ENCODE measurements at places on chromosomes 7 and 10.

GRCh38 chr7:48179496-48180030 lies 8.3 kb downstream of the ABCA13 start:
- DNase-seq, result no peak

DNA sequence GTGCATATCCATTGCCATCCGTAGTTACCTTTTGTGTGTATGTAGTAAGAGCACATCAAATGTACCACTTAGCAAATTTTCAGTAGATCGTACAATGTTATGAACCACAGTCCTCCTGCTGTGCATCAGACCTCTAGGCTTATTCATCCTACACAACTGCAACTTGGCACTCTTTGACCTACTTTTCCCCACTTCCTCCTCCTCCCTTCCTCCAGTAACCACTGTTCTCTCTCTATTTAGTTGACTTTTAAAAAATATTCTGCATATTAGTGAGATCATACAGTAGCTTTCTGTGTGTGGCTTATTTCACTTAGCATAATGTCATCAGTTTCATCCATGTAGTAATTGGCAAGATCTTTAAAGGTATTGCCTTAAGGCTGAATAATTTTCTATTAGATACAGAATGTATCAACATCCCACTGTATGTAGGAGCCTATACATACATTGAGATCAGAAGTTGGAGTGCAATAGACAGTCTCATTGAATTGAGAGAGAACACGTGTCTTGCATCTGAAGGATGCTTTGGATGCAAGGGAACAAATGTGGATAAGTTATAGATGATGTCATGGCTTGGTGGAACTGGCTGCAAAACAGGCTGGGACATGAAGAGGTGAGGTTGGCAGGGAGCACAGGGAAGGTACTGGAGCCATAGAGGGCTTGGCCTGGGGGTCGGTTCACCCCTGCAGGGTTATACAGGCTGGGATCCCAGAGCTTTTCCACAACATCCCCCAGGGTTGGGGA lies 83.0 kb upstream of the FAM180A start:
- no peak for DNase-seq

DNA sequence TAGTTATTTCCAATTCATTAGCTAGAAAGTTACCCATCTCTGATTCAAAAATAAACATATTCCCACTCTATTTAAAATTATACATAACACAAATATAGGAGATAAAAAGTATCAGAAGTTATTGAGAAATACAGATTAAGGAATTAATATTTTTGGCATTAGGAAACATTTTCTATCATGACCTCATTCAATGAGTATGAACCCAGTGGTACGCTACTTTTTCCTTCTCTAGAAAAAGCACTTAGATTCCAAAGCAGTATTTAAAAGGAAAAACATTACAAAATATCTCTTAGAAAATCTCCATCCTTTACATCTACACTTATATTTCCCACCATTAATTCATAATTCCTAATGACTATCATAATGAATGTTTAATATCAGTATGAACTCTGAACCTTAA lies 240.6 kb upstream of the GNAI1 start:
- DNase-seq, result no peak

DNA sequence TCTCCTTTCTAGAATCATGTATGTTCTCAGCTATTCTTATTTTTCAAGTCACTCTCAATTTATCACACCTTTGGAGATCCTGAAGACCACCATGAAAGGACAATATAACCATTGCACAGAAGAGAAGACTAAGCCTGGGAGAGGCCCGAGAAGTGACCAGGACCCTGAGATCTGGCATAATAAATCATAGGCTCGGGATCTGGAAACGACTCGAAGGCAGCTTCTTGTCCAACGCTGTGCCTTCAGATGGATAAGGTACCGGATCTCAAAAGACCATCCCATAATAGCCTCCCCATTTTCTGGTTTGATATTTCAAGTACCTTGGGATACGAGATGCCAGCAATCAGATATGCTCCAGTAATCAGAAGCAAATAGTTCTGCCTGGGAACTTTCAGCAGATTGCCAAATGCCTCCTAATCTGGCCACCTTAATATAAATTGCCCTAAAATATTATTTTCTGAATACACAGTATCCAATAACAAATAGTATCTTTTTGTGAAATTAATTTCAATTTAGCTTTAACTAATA lies 179.2 kb upstream of the ZMIZ1 start:
- DNase-seq, result peak; percentile 3

- DNase-seq, result no peak
Measured at GRCh38 chr7:38169847-38170246, 8.2 kb upstream of the STARD3NL start.

- no peak for DNase-seq
Measured at GRCh38 chr10:97868134-97868685, 18.6 kb downstream of the GOLGA7B start.

GRCh38 chr10:59397961-59398360 lies 35.6 kb upstream of the FAM13C start:
- no peak for DNase-seq

DNA sequence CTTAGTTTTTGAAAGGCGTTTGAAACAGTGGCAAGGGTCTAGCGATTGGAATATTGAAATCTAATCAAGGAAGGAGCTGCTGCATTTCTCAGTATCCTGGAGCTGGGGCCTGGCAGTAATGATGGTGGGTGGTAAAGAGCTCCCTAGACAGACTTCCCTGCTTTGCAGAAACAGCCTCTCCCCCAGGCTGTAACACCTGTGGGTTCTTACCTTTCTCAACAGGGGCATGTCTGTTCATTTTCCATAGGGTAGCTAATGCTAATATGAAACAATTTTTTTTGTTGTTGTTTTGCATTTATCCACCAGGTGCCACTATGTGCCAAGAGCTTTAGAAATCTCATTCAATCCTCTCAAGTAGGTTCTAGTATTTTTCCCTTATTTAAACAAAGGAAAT lies 345.5 kb downstream of the REEP3 start:
- DNase-seq, result no peak

DNA sequence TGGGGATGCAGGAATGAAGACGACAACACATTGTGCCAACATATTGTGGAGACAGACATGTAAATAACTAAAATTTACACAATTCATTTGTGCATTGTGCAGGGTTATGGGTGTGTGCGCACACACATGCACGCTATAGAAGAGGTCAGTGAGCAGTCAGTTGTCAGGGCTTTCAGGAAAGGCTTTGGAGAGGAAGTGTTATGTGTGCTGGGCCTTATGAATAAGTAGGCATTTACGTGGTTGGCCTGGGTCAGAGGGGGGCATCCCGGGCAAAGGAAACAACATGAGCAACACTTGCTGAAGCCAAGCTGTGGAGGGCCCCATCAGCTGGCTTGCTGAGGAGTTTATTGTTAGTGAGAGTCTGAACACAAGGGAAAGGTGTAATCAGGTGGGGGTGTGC lies 4.1 kb downstream of the PRXL2A start:
- no peak for DNase-seq

GRCh38 chr10:88936656-88937055 lies 15.9 kb downstream of the ACTA2 start:
- no peak for DNase-seq

DNA sequence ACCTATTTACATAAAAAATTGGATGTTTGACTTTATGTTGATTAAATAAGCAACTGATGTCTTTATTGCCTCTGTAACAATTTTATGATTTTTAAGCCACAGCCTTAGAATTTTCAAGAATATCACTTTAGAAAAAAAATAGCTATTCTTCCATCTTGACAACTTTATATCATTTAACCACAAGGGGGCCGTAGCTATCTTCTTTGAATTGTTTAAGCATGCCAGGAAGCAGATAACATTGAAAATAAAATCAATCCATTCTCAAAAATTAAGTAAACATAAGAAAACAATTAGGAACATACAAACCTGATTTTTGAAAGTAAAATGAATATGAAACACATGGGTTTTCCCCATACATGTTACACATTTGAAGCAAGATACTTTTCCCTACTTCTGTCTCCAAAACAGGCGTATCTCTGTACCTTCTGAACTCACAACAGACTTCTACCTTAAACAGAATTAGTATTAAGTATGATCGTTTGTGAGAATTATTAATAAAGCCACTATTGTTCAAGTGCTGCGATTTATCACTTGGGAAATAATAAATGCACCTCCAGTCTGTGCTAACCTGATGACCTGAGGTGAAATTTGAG lies 209.0 kb downstream of the CACNA2D1 start:
- peak; percentile 44 for DNase-seq

DNA sequence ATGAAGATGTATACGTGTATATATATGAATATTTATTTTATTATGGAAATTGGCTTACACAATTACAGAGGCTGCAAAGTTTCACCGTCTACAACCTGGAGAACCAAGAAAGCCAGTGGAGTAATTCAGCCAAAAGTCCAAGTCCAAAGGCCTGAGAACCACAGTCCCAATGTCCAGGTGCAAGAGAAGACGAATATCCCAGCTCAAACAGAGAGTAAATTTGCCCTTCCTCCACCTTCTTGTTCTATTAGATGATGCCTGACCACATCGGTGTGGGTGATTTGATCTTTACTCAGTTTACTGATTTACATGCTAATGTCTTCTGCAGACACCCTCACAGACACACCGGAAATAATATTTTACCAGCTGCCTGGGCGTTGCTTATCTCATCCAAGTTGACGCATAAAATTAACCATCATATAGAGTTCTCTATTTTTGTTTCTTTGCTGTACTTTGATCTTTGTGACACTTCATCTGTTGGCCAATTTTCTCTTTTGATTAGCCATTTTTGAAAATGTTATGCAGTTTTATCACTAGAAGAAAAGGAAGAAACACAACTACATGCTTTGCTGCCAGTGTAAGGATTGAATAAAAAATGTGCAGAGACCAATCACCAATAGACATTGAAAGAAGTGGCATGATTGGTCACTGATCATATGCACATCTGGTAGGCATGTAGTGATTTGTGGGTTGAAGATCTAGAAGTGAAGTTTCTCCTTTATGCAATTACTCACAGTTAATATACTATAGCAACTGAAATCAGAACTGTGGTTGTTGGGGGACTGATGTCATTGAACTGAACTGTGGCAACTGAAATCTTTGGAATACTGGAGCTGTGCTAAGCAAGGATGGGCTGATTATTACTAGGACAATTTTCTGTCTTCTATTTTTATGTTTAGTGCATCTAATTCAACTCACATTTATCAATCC lies 68.5 kb downstream of the EPDR1 start:
- no peak for DNase-seq

GRCh38 chr7:33701927-33702326 lies 203.4 kb upstream of the BMPER start:
- no peak for DNase-seq

DNA sequence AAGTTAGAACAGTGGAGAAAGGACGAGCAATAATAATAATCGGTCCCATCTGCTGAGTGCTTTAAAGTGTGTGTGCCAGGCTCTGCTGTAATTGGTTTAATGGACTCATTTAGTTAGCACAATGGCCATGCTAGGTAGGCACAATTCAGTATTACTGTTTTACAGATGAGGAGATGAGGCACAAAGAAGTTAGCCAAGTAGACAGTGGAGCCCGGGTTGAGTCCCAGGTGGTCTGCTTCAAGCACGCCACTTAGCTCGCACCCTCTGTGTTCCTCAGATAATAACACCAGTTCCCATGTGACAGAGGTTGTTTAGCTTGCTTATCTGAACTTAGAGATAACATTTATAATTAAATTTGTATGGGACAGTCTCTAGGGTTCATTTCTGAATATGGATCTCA lies 101.6 kb upstream of the GJD4 start:
- no peak for DNase-seq

GRCh38 chr10:51244748-51245490 lies 170.6 kb downstream of the PRKG1 start:
- no peak for DNase-seq

- DNase-seq, result no peak
Measured at GRCh38 chr10:27620430-27621397, 116.6 kb downstream of the RAB18 start.

GRCh38 chr7:128360359-128360678 lies 1.2 kb downstream of the PRRT4 start:
- no peak for DNase-seq

- DNase-seq, result no peak
Measured at GRCh38 chr10:34868589-34868988, 53.5 kb upstream of the PARD3 start.

- DNase-seq, result no peak
Measured at GRCh38 chr10:109030581-109031210, 892.6 kb downstream of the XPNPEP1 start.

DNA sequence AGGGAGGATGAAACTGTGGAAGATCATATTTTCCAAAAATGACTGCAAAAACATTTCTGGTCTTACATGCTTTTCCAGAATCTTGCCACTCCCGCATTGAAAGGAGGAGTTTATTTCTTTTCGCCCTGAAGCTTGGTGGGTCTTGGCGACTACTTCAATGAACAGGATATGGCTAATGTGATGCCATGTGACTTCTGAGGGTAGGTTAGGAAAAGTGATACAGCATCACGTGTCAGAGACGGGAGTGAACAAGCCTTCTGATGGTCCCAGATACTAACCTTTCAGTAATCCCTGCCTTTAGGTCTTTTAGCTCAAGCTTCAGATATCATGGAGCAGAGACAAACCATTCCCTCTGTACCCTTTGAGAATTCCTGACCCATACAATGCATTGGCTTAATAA lies 192.2 kb upstream of the HPS1 start:
- DNase-seq, result no peak

GRCh38 chr10:116029826-116030225 lies 243.2 kb downstream of the GFRA1 start:
- no peak for DNase-seq

Data from NCI-H187 treated with DMSO at 0.1 percent for 48 hours (cell line).